SK-N-MC (cell line): ENCODE measurements at places on chromosomes 1 and 21.

GRCh38 chr1:156899956-156900718 lies 6.6 kb downstream of the PEAR1 start:
- DNase-seq, result no peak

- no peak for DNase-seq
Measured at GRCh38 chr1:246128494-246129069, 378.5 kb downstream of the SMYD3 start.

DNA sequence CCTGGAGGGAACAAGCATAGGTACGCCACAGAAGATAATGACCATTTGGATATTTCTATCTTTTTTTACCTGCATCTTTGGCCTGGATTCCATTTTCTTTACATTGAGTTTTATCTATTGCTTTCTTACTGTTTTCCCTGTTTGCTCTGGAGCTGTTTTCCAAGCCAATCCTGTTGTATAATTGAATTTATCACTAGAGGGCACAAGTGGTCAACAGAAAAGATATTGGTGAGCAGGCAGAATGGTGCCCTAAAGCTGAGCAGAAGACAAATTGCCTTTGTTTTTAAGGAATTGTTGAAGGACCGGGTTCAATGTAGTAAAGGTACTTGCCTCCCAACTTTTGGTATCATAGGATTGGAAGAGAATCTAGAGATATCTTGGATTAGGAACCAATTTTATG lies 152.8 kb downstream of the PPP1R12B start:
- DNase-seq, result no peak

DNA sequence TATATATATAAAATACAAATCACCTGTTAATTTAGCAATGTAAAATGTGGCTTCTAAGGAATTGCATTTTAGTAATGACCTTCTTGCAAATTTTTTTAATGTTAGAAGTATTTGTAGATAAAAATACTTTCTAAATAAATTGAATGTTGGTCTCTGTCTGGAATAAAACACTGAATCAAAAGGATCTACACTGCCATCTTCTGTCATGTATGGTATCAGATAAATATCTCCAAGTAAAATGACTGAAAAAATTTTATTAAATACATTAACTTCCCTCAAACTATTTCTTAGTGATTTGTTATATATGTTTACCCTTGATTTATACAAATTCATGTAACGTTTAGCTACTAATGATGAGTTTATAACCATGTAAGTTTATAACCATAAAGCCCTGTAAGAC lies 2029.3 kb downstream of the MRPL39 start:
- DNase-seq, result no peak

GRCh38 chr21:20645344-20645743 lies 352.9 kb upstream of the NCAM2 start:
- DNase-seq, result no peak

- no peak for DNase-seq
Measured at GRCh38 chr1:54253480-54253879, 53.5 kb downstream of the MRPL37 start.

- DNase-seq, result no peak
Measured at GRCh38 chr1:242209063-242209462, 210.2 kb upstream of the MAP1LC3C start.

GRCh38 chr1:179337288-179337687 lies 28.5 kb upstream of the AXDND1 start:
- no peak for DNase-seq
